ENCODE measurements at places on chromosomes 16 and 17. TPM values are rescaled to one million over a fixed set of nuclear protein-coding genes. Genes with fewer than 3 reads are reported as not detected.

Gene OR3A1
- total RNA-seq, result not detected

DNA sequence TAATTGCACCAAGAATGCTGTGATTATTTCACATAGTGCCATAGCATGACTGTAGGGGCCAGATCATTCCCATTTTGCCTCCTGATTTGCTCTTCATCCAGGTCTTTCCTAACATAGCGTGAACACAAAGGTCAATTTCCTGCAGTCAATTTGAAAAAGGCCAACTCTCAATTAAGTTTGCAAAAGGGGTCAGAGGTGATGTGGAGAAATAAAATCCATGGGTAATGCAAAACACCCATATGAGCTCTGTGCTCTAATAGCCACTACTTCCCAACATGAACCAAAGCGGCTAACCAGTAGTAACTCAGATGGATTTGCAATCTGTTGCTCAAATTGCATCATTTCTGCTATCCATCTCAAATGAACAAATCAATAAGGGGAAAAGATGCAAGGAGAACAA, 275.5 kb upstream of the SOX9 start:
- ATAC-seq, result no peak

DNA sequence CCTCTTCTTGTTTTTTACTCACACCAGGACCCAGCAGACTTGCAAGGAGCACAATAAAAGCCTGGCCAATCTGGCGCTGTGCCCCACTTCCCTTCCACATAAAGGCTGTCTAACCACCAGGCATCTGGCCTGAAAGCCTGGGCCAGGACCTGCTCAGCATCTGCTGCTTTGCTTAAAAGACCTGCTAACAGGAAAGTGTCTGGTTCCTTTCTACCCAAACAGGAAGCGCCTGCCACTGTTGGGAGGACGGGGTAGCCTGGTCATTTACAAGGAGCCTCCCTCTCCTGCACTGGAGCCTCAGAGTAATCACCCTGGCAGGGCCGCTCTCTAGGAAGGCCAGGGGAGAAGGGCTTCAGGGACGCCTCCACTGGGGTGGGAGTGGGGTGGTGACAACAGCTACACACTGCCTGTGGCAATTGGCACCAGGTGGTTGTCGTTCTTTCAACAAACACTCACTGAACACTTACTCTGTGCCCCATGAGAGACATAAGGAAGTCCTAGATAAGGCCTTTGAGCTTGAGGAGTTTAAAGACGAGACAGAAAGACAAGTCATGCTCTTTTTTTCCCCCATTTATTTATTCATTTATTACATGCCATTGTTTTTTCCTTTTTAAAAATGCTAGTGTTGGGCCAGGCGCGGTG, 6.3 kb upstream of the MMP28 start:
- peak; percentile 35 for ATAC-seq

Gene INCA1
- 3.8 TPM for total RNA-seq

Gene C1QTNF8
- not detected for total RNA-seq

DNA sequence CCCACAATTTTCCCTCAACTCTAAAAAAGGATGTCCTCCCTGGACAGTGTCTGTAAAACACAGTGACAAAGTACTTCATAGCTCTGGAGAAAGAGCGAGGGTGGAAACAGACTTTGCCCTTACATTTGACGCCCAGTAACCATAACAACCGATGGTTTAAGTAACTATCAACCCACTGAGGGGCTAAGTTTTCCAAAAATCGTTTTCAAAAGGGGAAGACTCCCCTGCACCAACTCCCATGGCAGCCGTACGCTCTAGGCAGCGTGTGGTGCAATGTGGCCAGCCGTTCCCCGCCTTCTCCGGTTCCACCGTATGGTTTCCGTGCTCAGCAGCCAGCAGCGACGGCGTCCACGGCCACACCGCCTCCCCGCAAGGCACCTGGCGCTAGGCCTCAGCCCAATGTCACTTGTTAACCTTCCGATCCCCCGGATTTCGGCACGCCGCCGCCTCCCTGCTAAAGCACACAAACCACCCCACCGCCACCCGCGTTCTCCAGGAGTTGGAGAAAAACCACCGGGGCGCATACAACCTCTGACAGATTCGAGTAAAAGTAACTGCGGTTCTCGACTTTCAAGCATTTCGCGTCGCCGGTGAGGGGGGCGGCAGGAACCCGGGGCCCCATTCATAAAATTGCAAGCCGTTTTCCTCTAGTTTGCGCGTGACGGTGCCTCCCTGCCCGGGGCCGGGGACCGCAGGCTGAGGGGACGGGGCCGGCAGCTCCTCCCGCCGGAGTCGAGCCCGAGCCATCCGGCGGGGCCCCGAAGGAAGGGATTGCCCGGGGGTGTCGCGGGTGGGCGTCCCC, 661 bp downstream of the TEX2 start:
- ATAC-seq, result peak; percentile 49

GRCh38 chr16:50743581-50744225, 1.8 kb downstream of the CYLD start:
- ATAC-seq, result no peak

Gene PRAC2
- total RNA-seq, result not detected

- peak; percentile 51 for ATAC-seq
Observed at GRCh38 chr17:75412455-75413317, 7.2 kb upstream of the GRB2 start.

GRCh38 chr17:63760771-63761539, 12.4 kb downstream of the CCDC47 start:
- no peak for ATAC-seq

GRCh38 chr17:46160169-46160568, 33.1 kb downstream of the KANSL1 start:
- no peak for ATAC-seq

GRCh38 chr16:78446486-78446885, 347.0 kb downstream of the WWOX start:
- no peak for ATAC-seq

GRCh38 chr17:80968602-80969029, 23.0 kb upstream of the CHMP6 start:
- ATAC-seq, result peak; percentile 78

Gene KRTAP3-1
- total RNA-seq, result not detected

DNA sequence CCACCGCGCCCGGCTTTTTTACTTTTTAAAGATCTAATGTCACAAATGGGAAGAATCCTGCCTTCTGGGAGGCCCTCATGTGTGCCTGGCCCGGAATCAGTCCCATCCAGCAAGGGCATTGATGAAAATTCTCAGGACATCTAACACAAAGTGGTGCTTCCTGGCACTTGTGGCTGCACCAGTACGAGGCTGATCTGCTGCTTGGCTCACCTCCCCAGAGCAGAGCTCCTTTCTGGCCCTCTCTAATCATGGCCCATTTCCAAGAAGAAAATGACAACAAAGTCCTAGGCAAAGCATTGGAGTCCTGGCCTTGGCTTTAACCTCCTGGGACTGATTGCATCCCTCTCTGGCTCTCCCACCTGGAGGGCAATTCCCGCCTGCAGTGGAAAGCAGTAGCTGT, 50.7 kb upstream of the SIAH1 start:
- no peak for ATAC-seq

DNA sequence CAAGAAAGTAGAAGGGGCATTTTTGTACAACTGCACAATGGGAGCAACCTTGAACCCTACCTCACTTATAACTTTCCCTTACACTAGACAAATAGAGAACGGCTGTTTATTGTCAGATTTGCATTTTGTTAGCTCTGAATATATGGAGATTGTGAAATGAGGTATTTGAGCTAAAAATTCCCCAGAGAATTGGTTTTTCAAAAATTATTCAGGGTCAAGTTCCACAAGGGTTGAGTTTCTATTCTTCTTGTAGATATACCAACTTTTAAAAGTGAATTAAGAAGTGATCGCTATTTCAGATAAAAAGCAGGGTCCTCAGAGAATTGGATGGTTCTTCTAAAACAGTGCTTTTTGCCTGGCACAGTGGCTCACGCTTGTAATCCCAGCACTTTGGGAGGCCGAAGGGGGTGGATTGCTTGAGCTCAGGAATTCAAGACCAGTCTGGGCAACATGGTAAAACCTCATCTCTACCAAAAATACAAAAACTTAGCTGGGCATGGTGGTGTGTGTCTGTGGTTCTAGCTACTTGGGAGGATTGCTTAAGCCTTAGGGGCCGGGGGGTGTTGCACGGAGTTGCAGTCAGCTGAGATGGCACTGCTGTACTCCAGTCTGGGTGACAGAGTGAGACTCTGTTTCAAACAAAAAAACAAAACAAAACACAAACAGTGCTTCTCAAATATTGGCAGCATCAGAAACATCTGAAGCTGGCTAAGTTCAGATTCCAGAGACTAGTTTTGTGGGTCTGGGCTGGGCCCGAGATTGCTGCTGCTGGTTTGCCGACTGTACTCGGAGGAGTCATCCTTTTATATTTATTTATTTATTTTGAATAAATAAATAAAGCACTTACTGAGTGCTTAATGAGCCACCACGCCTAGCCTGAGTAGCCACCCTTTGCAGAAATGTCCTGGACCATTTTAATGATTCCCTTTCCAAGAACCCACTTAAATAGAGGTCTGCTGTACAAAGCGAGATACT, 50.9 kb downstream of the PECAM1 start:
- no peak for ATAC-seq

DNA sequence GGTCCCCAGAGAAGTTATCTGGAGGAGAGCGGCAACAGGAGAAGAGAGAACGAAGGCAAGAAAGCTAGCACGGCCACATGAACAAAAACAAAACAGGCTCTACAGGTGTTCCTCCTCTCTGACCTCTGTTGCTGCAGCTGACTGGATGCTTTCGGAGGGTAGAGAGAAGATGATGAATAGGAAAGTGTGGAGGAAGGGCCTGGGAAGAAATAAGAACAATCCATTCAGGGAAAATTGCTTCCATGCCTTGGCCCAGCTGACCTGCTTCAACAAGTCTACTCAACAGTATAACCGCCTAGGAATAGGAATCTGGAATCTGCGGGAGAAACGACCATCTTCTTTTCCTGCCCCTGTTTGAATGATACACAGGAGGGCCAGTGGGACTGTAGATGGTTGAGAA, 258.5 kb downstream of the ZFHX3 start:
- no peak for ATAC-seq

Gene EXOC3L1
- total RNA-seq, result 1.6 TPM

Gene IL32
- total RNA-seq, result 39.0 TPM

Gene CBX8
- 0.40 TPM for total RNA-seq

Gene PRPSAP1
- total RNA-seq, result 48.1 TPM

DNA sequence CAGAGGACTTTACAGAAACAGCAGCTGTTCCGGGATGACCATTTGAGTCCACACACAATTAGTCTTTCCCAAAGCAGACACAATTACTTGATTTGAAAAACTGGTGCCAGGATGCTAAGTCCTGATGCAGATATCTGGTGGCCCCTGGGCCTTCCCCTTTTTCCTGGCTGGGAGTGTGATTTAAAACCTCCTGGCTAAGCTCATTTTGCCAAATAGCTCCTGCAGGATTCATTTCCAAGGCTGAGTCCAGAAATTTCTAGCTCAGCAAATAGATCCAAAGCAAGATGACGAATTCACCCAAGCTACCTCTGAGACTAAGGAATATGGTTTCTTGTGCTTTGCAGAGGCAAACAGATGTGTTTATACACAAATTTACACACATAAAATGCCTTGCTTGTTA, 422.2 kb downstream of the CA10 start:
- no peak for ATAC-seq

GRCh38 chr16:17518441-17518840, 47.7 kb upstream of the XYLT1 start:
- no peak for ATAC-seq

DNA sequence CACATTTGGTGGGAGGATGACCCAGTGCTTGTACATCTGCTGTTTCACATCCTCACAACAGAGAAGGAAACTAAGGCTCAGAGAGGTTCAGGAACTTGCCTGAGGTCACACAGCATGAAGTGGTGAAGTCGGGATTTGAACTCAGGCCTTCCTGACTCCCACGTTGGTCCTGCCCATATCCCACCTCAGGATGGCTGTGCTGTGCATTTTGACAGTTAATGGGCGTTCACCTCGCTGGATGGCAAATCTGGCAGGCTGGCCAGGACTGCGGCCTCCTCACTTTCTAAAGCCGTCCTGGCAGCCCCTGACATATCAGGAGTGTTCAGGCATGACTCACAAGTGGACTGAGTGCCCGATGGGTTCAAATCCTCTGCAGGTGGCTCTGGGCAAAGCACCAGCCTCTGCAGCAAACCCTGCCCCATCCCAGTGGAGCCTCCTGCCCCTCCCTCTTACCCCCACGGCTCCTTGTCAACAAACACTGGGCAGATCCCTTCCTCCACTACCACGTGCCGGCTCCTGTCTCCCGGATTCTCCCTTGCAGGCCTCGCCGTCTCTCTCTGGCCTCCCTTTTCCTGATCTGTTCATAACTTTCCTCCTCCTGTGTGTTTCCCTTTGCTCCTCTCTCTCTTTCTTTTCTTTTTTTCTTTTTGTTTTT, 29.2 kb downstream of the SOCS3 start:
- peak; percentile 52 for ATAC-seq

DNA sequence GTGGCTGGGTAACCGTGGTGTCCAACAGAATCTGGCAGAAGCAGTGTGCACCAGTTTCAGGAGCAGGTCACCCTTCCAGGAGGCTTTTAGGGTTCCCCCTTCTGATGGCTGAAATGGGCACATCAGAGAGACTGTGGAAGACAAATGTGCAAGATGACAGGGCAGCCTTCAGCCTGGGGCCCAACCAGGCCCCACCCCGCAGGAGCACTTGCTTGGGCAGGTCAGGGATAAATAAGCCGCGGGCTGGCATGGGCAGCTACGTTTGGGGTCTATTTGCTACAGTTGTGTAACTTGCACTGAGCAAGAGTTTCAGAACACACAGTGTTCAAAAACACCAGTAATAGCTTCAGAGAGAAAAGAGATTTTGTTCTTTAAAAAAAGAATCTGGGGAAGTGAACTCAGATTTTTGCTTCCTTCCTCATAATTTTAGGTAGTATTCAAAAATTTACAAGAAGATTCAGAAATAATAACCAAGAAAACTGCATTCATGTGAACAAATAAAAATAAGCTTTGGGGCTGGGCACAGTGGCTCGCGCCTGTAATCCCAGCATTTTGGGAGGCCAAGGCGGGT, 44.9 kb upstream of the BAHCC1 start:
- no peak for ATAC-seq

GRCh38 chr16:89661215-89661614, 3.6 kb downstream of the SPATA33 start:
- ATAC-seq, result no peak

- ATAC-seq, result no peak
Observed at GRCh38 chr16:90026135-90026534, 6.9 kb upstream of the DBNDD1 start.

Gene ZKSCAN2
- 5.0 TPM for total RNA-seq

Gene KCNJ16
- total RNA-seq, result not detected

DNA sequence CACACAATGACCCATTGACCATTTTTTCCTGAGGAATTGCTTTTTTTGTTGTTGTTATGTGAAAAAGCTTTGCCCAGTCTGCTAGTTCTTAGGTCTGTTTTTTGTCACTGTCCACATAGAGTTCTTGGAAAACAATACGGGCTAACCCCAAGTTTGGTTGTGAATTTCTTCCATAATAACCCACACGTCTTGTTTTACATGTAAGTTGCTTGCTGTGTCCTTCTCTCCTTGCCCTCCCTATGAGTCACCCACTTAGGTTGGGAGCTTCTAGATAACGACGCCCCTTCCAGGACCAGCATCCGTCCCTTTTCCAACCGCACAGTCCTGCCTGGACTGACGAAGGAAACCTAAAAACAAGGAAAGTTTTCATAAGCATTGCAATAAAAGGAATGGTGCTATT, 175.3 kb upstream of the HS3ST3A1 start:
- no peak for ATAC-seq

- peak; percentile 83 for ATAC-seq
Observed at GRCh38 chr17:386141-386876, 33.7 kb upstream of the RPH3AL start.

Gene ADAD2
- 0.31 TPM for total RNA-seq

- no peak for ATAC-seq
Observed at GRCh38 chr17:80990921-80991644, 558 bp upstream of the CHMP6 start.

- ATAC-seq, result no peak
Observed at GRCh38 chr17:73634629-73635028, 9.6 kb downstream of the SDK2 start.

Gene CHST4
- not detected for total RNA-seq

Gene YPEL3
- 80.4 TPM for total RNA-seq

Gene ZNF624
- total RNA-seq, result 4.4 TPM

Gene PARD6A
- total RNA-seq, result 6.0 TPM
